NCI-H524 treated with DMSO at 0.1 percent for 48 hours (cell line): ENCODE measurements at places on chromosomes 3 and 15.

DNA sequence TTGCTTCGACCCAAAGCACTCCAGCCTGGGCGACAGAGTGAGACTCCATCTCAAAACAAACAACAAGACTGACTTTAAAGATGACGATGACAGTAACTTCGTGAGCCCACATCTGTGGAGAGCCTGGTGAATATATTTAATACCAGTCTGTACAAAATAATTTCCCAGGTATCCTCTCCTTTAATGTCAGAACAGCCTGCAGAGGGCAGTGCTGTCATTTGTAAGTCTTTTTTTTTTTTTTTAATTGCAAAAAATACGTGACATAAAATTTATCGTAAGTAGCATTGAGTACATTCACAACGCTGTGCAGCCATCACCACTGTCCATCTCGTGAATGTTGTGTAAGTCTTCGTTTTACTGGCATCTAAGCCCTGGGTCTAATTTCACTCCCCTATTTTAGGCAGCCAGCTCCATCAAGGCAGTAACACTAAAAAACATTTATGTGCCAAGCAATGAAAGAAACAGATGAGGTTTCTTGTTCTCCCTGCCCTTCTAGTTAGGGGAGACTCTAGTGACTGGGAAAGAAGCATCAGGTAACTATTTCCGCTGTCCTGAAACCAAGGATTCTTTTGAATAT lies 1.4 kb downstream of the HTD2 start:
- no peak for DNase-seq

GRCh38 chr3:127406309-127407025 lies 118.6 kb upstream of the PRR20G start:
- no peak for DNase-seq

DNA sequence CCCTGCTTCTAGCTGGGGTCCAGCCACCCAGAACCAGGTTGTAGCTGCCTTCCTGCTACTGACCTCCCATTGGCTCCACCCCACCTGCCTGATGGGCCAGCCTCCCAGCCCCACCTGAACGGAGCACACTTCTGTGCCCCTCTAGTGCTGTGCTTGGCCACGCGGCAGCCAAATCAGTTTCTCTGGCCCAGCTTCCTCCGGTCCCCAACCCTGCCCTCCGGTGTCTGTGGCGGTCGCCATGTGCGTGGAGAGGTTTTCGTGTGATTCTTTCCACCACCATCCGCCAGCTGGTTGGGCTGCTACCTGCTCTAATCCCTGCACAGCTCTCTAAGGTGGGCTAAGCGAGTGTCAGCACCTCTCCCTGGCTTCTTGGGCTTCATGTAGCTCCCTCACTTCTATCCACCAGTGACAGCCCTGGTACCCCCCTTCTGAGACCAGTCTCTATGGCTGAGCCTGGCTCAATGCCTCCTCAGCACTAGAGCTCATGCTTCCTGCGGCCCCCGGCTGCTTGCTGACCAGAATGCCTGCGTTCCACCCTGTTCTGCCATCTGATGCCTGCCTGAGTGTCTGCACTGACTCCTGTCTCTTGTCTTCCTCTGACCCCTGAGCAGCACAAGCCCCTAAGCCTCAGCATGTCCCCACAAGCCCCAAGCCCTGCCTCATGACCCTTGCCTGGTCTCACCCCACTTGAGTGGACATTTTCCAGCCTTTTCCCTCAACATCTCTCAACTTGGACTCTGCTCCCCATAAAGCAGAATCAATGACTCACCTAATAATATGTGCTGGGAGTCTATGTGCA lies 23.2 kb upstream of the MAGEF1 start:
- DNase-seq, result no peak

GRCh38 chr3:112333381-112334317 lies 693 bp downstream of the CD200 start:
- DNase-seq, result no peak

- DNase-seq, result no peak
Observed at GRCh38 chr3:133136114-133137041, 98.2 kb downstream of the TMEM108 start.

DNA sequence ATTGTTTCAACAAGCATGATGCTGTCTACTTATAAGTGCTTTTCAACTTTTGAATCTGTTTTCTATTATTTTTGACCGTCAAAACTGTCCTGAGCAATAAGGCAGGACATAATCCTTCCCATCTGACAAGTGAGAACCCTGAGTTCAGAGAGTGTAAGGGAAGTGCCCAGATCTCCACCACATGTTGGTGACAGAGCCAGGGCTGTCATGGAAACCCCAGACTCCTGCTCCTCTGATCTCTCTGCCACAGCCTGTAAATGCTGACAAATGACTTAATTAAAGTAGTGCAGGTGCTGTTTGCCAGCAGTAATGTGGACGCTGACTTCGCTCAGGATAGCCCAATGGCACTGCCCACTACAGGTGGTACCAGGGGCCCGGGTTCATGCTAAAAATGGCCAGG lies 40.3 kb downstream of the SPSB4 start:
- no peak for DNase-seq

DNA sequence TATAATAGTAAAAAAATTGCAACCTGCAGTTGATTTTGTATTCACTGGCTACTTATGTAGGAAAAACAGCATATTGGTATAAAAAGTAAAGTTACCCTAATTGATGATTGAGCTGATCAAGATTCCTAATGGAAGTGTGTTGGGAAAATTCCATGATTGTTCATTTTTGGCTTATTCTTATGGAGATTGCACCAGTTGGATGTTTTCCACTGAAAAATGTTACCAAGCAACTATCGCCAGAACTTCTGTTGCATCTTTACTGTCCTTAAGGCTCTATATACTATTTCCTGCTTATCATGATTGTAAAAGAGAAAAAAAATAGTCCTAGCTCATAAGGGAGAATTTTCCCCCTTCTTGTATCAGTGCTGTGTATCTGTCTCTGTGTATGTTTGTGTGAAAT lies 48.6 kb downstream of the SLC25A26 start:
- DNase-seq, result no peak

GRCh38 chr15:101180620-101181307 lies 71.1 kb downstream of the CHSY1 start:
- DNase-seq, result no peak

GRCh38 chr3:42254566-42254965 lies 11.4 kb downstream of the CCK start:
- DNase-seq, result no peak

DNA sequence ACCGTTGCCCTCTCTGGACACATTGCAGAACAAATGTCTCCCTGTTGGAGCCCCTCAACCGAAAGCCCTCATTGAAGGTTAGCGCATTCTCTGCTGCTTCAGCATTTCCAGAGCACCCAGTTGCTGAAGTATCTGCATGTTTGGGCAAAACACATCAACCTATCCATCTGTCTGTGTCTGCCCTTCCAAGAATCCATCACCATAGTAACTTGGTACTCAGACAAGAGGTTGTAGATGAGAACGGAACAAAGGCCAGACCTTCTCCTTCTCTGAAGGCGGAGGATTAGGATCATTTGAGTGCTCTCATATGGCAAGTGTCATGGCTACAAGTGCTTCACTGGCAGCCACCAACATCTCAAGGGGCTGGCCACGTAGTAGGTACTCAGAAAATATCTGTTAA lies 23.1 kb upstream of the RHO start:
- peak; percentile 96 for DNase-seq

GRCh38 chr3:188348435-188349244 lies 194.7 kb downstream of the LPP start:
- DNase-seq, result no peak

DNA sequence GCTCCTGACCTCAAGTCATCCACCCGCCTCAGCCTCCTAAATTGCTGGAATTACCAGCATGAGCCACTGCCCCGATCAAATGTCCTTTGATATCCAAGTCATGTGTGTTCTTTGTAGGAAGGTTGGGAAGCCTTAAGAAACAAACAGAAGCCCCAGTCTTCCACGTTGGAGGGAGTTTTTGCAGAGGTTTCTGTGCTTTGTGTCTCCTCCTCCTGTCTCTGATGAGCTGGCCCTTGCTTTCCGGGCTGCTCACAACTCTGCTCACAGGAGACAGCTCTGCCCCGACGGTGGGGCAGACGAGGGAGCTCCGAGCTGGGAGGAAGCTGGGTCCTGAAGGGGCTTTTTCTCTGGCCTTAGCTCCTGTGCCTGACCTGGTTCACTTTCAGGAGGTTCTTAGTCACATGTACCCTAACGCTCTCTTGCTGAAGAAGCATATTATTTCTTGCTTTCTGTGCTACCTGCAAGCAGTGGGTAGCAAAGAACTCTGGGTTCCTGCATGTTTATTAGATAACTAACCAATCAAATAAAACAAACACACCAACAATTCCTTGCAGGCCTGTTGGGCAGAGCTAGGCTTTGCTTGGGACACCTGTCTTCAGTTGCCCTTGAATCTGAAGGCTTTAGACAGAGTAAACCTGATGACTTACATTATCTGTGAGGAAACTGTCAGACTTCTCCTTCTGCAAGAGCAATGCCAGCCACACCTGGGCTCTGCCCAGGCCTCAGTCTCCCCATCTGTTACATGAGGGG lies 52.6 kb upstream of the SMAD6 start:
- no peak for DNase-seq

GRCh38 chr3:50192689-50193141 lies 1.3 kb downstream of the GNAT1 start:
- DNase-seq, result no peak

DNA sequence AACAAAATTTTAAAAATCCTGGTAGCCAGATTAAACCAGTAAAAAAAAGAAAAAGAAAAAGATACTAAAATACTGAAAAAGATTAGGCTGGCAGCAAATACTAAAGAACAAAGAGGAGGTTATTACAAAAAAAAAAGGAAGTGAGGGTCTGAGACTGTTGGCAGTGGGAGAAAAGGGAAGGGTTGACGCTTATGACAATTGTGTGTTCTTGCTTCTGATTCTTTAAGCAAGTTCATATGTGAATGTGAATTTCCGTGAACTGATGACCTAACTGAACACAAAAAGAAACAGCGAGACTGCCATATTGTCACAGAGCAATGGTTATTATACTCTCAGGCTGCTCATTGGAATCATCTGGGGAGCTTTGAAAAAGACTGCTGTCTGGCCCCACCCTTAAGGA lies 56.5 kb downstream of the ATP13A4 start:
- DNase-seq, result no peak

DNA sequence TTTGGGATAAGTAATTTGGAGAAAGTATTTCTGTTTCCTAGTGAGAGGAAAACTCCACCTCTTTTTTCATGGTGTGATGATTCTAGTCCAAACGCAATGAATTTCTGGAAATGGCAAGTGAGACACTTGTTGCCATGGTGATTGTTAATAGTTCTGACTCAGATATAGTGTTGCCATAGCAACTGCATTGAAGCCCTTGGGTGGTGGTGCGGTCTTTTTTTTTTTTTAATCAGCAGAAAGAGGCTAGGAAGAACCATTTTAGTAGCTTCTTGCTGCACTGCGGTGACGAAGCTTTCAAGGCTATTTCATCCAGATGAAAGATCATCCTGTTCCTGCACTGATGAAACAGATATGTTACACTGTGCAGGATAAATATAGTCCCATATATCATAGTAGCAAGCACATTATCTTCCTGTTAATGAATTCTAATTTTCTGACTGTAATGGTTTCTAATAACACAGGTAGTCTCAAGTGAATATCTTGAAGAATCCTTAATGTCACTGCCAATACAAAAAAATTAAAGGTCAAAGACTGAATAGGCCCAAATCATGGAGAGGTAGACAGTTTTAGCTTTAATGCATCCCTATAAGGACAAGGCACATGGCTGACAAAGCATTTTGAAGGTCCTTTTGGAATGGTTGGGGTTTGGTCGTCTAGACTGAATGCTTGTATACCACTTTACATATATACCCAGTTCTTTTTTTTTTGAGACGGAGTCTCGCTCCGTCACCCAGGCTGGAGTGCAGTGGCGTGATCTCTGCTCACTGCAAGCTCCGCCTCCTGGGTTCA lies 125.1 kb upstream of the ZBTB20 start:
- DNase-seq, result peak; percentile 57

DNA sequence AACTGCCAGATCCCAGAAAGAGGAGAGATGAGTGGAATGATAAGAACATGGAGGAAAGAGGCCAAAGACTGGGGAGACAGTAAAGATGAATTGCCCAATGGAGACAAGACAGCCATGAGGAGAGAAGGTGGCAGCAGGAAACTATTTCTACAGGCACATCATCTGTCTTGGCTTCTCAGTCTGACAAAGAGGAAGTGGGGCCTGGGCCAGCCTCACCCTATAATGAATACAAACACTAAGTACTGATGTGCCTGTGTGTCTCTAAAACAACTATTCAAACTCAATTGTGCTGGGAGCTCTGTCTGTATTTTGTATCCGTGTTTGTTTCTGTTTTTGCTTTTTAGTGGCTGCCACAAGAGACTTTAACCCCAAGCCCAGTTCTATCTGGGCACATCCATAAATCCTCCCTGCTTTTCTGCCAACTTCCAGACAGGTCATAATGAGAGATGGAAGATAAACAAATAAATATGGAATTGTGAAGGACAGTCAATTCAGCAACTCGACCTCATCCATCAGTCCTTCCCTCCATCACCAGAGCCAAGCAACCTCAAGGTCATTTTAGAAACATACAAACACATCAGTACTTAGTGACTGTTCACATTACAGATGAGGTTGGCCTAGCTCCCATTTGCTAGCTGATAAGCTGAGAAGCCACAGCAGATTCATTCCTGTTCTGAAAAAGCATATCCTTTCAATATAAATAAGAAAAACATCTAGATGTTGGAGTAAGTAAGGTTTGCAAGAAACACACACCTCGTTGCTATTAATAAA lies 116.7 kb downstream of the CADPS start:
- DNase-seq, result no peak

GRCh38 chr3:42640771-42641370 lies 12.6 kb upstream of the ZBTB47 start:
- no peak for DNase-seq

- DNase-seq, result no peak
Observed at GRCh38 chr3:129745253-129745652, 138.8 kb upstream of the PLXND1 start.

- no peak for DNase-seq
Observed at GRCh38 chr3:197734667-197735318, 1.9 kb downstream of the RUBCN start.

DNA sequence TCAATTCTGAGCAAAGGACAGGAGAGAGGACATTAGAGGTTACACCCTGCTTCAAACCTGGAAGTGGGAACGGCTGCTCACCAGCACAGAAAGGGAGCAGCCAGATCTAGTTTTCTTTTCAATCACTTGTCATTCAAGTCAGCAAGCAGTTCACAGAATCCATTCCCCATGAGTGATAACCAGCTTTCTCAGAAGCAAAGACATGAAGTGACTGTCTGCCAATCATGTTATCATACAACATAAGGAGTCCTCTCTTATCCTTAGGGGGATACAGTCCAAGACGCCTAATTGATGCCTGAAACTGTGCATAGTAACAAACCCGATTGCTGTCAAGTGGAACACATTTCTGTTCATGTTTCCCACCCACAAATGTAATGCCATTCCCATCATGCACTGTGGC lies 54.7 kb downstream of the FAM98B start:
- DNase-seq, result no peak

DNA sequence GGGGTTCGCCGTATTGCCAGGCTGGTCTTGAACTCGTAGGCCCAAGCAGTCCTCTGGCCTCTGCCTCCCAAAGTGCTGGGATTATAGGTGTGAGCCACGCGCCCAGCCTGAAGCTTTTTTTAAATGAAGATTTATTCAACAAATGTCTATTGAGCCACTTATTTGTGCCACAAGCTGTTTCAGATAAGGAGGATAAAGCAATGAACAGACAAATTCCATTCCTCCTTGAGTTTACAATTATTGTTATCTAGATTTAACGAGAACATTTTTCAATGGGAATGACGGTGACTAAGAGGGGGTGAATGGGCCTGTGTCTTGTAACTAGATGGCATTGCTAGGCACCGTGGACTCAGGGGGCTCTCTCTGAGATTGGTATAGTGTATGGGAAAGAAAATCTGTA lies 10.2 kb downstream of the PPARG start:
- no peak for DNase-seq

GRCh38 chr15:45162771-45163507 lies 24.8 kb downstream of the SHF start:
- peak; percentile 86 for DNase-seq
